ENCODE measurements at places on chromosomes 7 and 10.

DNA sequence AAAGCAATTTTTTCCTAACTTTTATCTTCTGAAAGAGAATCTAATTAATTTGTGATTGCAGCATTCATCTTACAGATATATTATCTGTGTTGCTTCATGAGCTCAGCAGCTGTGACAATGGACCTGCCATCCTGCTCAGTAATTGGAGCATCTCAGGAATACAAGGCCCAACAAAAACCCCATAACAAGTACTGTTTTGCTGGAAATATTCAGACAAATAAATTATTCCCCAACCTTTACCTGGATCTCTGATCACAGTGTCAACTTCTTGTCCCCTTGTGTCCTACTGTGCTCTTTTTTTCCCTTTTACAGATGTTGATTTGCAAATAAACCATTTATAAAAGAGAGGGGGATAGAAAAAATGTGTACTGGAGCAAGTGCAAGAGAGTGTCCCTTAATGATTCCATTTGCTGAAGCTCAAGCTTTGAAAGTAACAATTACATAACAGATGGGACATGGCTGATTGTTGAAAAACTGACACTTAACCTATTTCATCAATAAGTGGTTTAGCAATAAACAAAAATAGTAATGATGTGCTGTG, 1063.4 kb upstream of the GHITM start:
- no peak for DNase-seq

DNA sequence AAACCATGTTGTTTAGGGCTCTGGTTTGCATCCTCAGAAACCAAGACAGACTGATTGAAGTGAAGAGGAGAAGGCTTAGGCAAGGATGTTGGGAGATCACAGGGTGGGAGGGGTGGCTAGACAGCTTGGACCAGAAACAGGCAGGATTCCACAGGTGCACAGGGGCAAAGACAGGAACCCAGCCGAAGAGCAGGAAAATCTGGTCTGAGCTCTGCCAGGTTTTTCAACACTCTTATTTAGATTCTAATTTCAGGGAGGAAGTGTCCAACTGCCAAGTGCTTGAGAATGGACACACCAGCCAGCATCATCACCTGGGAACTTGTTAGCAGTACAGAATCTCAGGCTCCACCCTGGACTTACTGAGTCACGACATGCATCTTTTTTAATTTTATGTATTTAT, 93.8 kb downstream of the MARCHF5 start:
- no peak for DNase-seq

DNA sequence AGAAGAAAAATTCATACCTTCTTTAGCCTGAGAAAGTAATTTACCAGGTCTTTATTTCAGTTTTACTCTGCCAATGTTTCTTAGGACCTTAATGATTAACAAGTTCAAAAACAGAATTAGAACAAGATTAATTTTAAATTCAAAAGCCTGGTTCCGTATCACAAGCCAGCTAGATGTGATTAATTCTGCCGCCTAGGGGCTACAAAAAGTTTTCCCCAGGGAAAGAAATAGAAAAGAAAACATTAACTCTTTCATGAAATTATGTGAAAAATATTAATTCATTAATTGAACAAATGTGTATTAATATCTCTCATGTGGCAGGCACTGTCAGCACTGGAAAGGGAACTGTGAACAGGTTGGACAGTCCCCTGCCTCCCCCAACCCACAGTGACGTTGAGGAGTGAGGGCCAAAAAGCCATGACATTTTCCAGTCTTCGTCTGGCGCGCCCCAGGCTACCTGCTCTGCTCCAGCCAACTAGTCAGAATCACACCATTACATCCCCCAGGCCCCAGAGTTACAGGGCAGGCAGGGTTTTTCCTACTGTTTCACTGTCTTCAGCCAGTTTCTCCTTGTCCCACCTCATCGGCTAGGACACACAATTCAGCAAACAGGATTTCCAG, 20.1 kb downstream of the TMEM176A start:
- no peak for DNase-seq

- DNase-seq: no peak
These were observed 80.8 kb upstream of the PLXNA4 start for GRCh38 chr7:132656846-132657776.

DNA sequence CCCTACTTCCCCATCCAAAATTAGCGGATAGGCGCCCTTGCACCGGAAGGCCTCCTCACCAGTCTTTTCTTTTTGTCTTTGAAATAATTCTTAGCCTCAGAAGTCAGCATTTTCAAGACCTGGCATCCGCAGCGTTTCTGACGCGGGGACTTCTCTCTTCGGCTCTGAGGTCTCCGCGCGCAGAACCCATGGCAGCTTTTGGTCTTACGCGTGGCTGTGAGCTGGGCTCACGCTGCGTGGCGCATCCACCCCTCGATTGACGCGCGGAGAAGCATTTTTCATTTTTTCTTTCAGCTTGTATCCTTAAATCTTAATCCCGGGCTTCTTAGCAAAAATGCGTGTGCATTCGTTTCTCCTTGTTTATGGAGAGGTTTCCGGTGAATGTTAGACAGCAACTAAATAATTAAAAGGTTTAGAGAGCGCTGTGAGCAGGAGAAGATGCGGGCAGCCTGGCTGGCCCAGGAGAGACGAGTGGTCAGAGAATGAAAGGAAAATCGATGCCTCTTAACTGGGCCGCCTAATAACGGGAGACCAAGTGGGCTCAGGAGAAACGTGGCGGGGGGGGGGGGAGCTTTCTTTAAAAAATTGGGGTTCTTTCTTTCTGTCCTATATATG, 2.0 kb upstream of the GATA3 start:
- no peak for DNase-seq

- no peak for DNase-seq
These were observed 12.3 kb downstream of the CAMK2G start for GRCh38 chr10:73862011-73862410.

GRCh38 chr7:151387161-151388006, 22.5 kb downstream of the WDR86 start:
- no peak for DNase-seq

GRCh38 chr10:124116771-124117510, 23.5 kb upstream of the CHST15 start:
- DNase-seq: no peak

GRCh38 chr10:120012131-120012400, 119.5 kb downstream of the SEC23IP start:
- no peak for DNase-seq

DNA sequence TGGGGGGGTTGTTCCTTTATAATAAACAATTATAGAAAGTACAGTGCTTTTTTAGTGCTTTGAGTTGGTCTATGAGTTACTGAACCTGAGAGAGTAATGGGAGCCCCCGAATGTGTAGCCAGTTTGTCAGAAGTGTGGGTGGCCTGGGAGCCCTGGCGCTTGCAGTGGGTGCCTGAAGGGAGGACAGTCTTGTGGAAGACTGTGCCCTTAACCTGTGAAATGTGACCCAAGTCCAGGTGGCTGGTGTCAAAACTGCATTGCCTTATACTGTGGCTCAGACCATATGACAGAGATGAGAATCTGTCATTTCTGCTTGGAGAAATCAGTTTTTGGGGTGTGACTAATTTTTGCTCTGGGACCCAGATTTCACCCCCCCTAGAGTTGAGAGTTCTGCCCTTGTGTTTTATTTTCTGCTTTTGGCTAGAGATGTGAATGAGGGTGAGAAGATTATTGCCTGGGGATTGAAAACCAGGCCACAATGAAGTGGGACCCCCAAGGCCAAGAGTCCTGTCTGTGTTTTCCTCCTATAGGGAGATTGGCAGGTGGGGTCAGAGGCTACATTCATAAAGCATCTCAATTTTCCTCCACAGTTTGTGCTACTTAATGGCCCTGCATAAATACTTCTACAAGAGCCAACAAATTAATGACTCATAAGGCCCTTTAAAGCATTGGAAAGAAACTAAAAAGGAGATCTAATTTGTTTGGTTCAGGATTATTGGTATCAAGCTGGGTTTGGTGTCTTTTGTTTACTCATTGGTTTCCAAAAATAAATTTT, 24.1 kb upstream of the CARD11 start:
- no peak for DNase-seq

GRCh38 chr10:73218431-73219191, 28.4 kb downstream of the DNAJC9 start:
- no peak for DNase-seq

GRCh38 chr10:79582096-79582495, 21.9 kb upstream of the SFTPA2 start:
- no peak for DNase-seq

GRCh38 chr7:131653418-131654248, 97.2 kb upstream of the PODXL start:
- no peak for DNase-seq

GRCh38 chr7:83452256-83452655, 196.7 kb downstream of the SEMA3E start:
- DNase-seq: no peak

- no peak for DNase-seq
These were observed 16.1 kb upstream of the IMPDH1 start for GRCh38 chr7:128425850-128426249.

DNA sequence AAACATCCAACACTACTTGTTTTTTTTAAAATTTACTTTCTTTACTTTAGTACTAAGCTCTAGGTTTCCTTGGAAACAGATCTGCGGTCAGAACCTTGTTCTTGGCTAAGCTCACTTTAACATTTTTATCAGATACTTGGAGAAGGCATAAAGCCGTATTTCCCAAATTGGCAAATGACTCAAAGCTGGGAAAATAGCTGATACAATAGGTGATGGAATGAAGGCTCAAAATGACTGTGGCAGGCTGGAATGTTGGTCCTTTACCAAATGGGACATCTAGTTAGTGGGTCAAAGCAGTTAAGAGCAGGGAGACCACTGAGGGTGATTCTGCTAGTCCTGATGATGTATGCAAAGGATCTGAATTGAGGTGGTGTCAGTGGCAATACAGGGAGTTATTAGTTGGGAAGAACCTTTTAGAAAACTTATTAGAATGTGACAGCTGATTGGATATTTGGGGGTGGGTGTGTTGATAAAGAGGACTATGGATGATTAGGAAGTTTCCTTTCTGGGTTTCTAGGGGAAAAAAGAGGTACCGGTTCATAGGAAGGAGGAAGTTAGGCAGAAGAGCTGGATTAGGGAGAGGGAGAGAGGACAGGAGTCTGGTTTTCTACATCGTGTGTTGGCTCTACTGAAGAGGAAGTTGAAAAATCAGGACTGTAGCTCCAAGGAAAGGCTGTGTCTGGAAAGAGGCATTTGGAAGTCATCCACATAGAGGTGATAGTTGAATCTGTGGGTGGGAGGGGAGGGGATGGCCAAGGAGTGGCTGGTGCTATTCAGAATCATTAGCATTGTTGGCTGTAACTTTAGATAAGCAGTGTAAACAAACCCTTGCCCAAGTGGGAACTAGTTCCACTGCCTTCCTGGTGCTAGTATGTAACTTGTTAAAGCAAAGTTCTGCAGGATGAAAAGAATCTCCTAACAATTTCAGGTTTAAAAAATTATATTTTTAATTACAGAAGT, 13.1 kb downstream of the PLCE1 start:
- DNase-seq: no peak

DNA sequence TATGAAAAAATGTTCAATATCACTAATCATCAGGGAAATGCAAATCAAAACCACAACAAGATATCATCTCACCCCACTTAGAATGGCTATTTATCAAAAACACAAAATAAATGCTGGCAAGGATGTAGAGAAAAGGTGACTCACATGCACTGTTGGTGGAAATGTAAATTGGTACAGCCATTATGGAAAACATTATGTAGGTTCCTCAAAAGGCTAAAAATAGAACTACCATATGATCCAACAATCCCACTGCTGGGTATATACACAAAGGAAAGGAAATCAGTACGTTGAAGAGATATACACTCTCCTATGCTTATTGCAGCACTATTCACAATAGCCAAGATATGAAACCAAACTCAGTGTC, 50.2 kb downstream of the CDK1 start:
- DNase-seq: peak; percentile 3

DNA sequence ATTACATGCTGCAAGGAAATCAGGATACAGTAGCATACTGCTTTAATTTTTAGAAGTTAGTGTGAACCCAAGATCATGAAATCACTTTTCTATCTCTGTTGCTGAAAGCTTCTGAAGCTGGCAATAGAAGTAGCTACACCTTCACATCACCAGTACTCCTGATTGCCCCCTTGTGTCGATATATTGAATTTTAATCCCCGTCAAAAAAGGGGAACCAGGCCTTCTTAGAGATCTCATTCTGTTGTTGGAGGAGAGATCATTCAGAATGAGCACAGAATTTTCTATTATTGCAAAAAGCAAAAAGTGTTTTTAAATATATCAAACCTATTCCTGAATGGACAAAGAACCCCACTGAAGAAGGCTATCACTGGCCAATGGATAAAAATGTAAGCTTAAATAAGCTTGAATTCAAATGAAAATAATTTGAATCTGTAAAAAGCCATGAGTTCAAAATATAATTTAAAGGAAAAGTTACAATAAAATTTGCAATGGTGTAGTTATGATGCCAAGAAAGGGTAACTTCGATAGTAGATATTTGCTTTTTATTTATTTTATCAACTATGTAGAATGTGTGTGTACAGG, 39.7 kb upstream of the TEX47 start:
- peak; percentile 42 for DNase-seq

GRCh38 chr10:113023017-113023416, 73.0 kb downstream of the TCF7L2 start:
- no peak for DNase-seq

- no peak for DNase-seq
These were observed 75.9 kb upstream of the MAGI2 start for GRCh38 chr7:79529214-79529880.

DNA sequence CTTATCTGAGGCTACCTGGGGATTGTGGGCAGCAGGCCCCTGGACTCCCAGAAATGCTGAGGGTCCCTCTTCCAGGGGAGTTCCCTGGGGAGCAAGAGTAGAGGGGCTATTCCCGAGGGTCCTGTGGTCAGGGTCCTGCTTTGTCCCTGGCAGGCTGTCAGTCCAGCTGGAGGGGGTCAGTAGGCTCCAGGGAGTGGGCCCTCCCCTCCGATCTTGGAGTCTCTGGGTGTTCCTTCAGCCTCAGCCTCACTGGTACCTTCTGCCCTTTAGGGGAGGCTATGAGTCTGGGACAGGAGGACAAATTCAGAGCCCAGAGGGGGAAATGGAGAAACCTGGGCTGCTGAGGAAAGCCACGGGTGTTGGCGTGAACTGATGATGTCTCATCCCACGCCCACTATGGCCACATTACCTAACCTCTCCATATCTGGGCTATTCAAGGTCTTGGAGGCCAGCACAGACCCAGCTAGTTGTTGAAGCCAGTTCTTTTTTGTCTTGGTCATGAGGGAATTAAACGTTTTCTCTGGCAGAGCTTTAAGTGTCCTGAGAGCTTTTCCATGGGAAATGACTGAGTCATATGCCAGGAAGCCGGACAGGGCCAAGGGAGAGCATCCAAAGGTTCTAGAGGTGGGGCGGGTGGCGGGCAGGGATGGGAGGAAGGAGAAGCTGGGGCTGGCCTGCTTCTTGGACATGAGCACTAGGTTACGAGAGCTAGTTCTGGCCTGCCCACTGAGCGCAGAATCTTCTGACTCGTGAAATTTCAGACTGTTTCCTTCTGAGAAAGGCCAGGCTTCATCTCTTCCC, 6.2 kb downstream of the CALHM2 start:
- DNase-seq: no peak

DNA sequence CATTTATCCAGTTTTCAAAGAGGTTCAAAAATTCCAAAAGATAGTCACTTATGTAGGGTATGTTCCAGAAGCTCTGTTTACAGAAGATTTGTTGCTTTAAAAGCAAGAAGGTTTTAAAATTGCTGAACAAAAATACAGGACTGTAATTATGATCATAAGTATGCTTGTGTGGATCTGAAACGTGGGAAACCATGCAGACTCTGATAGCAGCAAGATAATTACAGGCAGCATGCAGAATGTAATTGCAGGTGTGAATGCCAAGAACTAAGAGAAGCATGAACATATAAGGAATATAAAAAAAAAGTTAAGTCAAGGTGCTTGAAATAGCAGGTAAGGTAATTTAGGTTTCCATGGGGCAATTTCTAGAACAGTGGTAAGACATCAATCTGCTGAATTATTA, 405.7 kb downstream of the ARL4A start:
- peak; percentile 63 for DNase-seq

GRCh38 chr7:136045992-136046391, 68.8 kb upstream of the MTPN start:
- no peak for DNase-seq

Measured in NCI-H2081 treated with DMSO at 0.1 percent for 48 hours (cell line).